ENCODE measurements at places on chromosomes 3 and 15.

DNA sequence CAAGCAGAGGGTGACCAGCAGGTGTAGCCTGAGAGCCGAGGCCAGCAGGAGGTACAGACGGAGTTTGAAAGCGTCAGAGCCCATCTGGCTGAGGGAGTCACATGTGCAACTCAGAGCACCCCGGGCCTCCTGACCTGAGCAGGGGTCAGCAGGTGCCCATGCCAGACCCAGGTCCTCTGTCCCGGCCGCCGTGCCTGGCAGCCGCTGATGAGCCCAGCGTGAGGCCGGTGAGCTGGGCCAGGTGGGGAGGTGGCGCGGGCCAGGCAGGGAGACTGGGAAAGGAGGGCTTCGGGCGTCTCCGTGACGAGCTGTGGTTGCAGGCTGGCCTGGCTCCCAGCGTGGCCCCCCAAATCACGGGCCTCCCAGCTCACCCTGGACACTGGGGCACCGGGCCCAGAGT is 130.9 kb downstream of the CHSY1 start:
- DNase-seq, result no peak

DNA sequence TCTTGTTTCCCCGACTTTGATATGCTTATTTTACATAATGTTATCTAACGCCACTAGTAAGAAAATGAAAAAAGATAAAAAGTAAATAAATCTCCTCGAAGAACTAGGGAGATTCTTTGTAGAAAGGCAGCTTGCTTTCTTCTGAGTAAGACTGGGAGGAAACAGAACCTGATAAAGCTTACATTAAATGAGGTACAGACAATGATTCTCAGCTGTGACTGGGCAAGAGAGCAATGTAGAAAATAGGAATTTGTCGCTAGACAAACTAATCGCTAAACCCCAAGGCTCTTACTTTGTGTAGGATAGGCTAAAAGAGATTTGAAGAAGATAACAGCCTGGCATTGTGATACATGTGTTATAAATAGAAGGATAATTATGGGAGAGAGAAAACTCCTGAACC is 919.0 kb upstream of the ALCAM start:
- DNase-seq, result no peak

DNA sequence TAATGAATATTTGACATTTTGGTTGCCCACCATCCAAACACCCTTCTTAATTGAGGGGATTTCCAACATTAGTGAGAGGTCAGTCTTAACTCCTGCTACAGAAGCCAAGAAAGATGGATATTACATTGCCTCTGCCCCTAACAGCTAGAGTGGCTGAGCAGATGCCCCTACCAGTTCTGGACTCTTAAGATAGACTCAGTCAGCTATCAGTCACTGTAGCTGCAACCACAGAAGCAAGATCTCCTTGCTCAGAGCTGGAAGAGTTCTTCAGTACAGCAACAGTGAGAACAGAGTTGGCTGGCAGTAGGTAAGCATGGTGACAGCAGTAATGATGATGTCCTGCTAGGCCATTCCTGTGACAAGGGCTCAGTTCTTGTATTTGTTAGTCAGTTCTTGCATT is 29.4 kb upstream of the TNFSF10 start:
- no peak for DNase-seq

- DNase-seq, result no peak
These were observed 514.8 kb downstream of the EPHA3 start for GRCh38 chr3:89622063-89622700.

DNA sequence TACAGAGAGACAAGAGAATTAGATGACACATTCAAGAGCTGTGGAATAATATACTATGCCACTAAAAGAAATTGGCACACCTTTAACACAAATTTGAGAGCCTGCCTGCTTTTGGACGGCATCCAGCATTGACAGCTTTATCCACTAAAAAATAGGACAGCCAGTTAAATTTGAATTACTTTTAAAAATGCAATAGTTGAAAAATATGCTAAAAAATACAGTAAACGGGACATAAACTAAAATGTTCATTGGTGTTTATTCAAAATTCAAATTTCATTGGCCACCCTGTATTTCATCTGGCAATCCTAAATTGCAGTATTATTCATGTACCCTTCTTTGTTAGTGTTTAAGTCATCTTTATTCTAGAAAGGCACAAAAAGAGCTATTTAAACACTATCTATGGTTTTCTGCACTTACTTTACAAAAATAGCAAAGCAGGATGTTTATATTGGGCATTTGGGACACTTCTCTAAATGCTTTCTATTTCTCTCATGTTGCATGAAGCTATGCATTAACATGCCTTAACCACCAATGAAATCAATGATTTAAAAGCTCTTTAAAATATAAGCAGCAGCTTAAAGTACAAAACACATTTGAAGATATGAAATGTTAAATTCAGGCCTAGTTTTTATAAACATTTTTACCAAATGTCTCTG is 160.1 kb downstream of the NEK10 start:
- DNase-seq, result no peak

GRCh38 chr3:62139957-62140356 is 233.4 kb downstream of the FEZF2 start:
- DNase-seq, result no peak

DNA sequence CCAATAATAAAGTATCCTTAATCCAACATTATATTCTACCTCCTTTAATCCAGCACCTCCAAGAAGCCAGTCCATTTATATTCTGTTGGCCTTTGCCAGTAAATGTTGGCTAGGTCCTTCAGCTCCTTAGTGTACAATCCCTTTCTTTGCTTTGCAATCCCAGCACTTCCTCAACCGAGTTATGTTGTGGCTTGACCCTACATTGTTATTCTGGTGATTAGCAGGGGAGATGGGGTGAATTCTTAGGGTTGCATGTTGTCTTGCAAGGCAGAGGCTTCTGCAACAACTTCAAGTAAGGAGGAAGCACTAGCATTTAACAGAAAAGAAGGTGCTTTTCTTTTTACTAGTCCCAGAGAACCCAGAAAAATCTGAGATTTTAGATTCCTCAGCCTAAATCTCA is 127.2 kb downstream of the CD47 start:
- DNase-seq, result no peak

DNA sequence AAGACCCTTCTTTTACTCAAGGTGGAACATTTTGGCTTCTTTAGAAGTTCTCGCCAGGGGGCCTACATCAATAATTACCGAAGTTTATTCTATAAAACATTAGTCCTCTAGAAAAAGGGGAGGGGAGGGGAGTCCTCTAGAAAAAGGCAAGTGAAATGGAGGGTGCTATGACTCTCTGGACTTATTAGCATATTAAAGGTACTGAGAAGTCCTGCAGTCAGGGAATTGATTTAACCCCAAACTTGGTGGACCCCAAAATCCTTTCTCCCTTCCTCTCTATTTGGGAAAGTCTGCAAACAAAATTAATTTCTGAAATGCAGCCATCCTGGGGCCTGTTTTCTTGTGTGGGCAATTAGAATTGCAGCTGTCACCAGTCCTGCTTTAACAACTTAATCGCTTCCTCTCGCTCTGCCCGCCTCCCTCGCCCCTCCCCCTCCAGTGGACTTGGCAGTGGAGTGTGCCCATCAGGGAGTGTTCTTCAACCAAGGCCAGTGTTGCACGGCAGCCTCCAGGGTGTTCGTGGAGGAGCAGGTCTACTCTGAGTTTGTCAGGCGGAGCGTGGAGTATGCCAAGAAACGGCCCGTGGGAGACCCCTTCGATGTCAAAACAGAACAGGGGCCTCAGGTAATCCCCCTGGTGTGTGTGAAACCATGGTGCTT is 18.9 kb upstream of the LRRK1 start:
- DNase-seq, result no peak

GRCh38 chr3:126373146-126373613 is 16.0 kb upstream of the KLF15 start:
- DNase-seq, result no peak

DNA sequence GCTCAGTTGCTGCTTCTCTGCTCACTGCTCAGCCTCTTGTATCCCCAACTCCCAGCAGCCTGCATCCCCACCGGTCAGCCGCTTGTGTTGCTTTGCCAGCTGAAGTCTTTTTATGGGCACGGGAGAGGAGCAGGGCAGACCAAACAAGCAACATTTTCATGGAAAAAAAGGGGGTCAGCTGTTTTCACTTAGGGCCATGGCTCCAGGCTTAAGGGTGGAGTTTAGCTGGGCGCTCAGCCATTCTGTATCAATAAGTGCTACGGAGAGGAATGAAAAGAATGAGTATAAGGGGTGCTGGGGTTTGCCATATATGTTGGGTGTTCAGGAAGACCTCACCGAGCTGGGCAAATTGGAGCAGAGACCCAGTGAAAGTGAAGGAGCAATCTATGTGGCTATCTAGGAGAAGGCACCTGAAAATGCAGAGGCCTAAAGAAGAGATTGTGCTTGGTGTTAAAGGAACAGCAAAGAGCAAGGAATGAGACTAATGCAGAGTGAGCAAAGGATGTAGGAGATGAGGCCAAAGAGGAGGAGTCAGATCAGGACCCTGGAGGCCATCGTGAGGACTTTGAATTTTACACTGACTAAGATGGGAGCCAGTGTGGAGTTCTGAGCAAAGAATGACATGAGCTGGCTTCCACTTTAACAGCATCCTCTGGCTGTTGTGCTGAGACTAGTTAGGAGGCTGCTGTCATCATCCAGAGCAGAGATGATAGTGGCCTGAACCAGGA is 16.6 kb upstream of the IREB2 start:
- no peak for DNase-seq

DNA sequence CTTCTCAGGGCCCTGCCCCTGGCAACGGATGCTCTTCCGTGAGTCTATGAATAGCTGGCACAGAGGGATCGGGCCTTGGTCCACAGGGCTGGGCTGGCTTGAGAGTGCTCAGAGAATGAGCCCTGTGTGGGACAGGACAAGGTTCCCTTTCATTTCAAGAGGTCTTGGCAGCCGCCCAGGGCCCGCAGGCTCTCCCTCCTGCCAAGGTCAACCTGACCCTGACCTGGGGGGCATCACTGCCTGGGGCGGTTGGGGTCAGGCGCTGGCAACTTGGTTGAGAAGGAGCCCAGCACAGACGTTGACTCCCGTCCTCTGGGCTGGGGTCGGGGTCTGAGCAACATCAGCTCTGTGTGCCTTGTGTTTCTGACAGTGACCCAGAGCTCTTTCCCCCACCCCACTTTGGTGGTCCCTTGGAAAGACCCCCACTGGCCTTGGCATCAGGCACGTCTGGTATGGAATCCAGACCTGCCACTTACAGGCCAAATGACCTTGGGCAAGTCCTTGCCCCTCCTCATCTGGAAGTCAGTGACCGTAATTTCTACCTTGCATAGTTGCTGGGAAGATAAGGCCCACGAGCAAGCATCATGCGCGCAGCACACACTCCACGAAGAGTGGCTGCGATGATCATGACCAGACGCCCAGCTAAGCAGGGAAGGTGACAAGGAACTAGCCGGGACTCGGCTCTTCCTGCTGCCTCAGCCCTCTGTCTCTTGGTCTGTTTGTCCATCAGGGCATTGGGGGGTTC is 36.4 kb downstream of the EPHB3 start:
- no peak for DNase-seq

DNA sequence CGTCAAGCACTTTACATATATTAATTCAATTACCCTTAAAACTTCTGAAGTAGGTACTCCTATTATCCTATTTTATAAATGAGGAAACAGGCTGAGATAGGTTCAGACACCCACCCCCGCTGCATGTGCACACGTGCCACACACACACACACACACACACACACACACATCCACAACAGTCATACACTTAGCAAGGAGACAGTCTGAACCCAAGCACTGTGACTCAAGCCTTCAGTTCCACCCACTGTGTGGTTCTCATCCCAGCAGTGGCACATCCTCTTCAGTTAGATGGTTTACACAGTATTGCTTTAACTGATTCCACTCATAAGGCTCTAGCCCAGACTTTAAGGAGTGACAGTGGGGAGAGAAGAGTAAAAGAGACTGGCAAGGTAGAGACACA is 91.1 kb upstream of the FGF7 start:
- no peak for DNase-seq

DNA sequence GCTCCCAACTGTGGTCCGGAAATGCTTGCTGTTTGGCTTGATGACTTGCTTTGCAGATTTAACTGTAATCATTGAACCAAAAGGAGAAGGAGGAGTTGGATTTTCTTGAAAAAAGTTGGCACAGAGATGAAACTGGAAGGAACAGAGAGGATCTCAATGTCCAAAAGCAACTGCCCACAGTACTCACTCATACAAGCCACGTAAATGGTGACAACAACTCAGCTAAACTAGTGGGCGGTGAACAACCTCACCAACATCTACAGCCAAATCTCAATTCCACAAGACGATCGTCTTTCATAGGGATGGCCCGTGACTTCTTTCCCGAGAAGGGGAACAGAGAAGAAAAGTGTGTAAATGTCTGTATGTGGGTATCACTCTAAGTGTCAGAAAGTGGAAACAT is 48.1 kb downstream of the MYO5C start:
- DNase-seq, result no peak
